Activated CD4-positive, alpha-beta T cell treated with anti-CD3 and anti-CD28 coated beads for 36 hours (primary cell): ENCODE measurements at places on chromosomes 12 and 14. TPM values are rescaled to one million over a fixed set of nuclear protein-coding genes. Genes with fewer than 3 reads are reported as not detected.

- H3K36me3 ChIP-seq: no peaks in the 10 kb centered on the region
- H3K4me1 ChIP-seq: no peaks in the 10 kb centered on the region
- no peak for DNase-seq
Measured at GRCh38 chr14:97564334-97564733, 767.2 kb downstream of the VRK1 start.

Gene ANO4
- not detected for total RNA-seq

Gene GDF3
- not detected for total RNA-seq

GRCh38 chr12:8947737-8948136, 1.7 kb downstream of the M6PR start:
- DNase-seq: no peak
- peak overlapping the region; percentile 45 for H3K27ac ChIP-seq
- H3K4me3 ChIP-seq: peak overlapping the region; percentile 89

Gene HOXC9
- not detected for total RNA-seq

DNA sequence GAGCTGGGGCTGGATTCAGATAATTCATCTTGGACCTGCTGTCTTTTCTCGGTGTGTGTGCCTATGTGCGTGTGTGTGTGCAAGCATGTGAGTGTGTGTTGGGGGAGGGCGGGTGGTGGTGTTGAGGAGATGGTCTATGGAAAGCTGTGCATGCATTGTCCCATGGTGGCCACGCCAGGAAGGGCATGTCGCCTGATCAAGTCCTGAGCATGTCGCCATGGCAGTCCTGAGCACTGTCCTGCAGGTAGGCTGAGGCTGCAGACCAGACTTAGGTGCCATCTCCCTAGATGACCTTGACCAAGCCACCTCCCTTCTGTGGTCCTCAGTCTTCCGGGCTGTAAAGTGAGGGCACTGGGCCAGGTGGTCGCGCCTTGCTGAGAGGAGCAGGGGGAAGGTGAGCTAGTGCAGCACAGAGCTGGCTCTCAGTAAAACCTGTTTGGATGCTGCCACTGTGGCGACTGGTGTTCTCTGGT, 81.4 kb downstream of the PAPOLA start:
- no peak for DNase-seq
- no peaks in the 10 kb centered on the region for H3K4me1 ChIP-seq
- no peak overlapping the region for H3K27ac ChIP-seq
- no peaks in the 10 kb centered on the region for H3K36me3 ChIP-seq
- no peak overlapping the region for H3K4me3 ChIP-seq
